ENCODE measurements at places on chromosomes 4 and X.

GRCh38 chr4:6324461-6324998 is 54.9 kb downstream of the WFS1 start:
- DNase-seq: no peak

DNA sequence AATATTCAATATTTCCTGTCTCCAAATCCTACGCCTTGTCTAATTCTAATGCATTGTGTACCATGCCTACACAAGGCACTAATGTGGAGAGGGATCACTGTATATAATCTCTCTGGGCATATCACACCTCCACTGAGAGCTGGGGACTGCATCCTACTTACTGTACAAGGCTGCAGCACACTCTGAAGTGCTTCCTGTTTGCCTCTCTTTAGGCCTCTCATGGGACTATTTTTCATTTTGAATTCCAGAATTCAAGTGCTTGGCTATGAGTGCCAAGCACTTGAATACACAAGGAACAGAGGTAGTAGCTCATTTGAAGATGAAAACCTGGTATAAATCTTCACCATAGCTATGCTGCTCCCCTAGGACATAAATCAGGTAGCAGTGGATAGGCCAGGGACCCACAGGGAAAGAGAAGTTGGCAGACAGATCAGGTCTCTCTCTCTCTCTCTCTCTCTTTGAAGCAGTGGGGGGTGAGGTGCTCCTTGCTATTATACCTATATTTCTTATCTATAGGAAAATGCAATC is 229.7 kb upstream of the MBNL3 start:
- no peak for DNase-seq

- DNase-seq: no peak
These were observed 603.6 kb downstream of the SPRY1 start for GRCh38 chr4:124000233-124000632.

DNA sequence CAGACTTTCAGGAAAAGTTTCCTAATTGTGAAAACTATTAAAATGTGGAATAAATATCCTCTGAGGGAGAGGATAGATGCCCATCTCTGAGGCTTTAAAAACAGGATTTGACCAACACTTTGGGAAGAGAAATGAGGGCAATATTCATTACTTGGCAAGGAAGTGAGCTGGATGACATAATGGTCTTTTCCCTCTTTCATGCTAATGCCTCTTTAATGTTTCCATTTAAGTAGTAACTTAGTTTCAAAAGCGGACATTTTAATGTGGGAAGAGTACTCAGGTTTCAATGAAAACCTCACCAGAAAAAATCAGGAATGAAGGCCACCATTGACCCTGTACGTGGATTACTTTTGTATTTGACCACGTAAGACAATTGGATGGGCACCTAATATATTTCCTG is 503.3 kb downstream of the ANKRD50 start:
- DNase-seq: no peak

DNA sequence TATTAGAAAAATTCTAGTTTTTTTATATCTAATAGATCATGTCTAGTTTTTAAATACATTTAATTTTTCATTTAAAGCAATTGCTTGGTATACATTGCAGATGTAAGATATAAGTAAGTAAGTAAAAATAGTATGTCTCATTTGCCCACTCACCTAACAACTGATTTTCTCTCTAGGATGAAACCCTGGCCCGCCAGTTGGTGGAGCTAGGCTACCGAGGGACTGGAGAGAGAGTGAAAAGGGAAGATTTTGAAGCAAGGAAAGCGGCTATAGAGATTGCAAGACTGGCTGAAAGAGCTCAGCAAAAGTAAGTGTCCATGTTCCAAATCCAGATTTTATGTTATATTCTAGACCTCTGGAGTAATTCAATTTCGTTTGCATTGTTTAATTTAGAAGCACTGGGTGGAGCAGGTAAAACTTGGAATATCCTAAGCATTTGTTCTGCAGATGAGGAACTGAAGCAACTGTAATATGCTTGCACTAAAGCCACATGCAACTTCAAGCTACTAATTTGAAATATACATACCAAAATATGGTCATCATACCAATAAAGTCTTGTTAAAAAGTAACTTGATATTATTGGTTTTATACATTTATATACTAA is 27.1 kb downstream of the CFAP299 start:
- DNase-seq: no peak

GRCh38 chr4:119624356-119624755 is 4.2 kb downstream of the PDE5A start:
- DNase-seq: no peak

DNA sequence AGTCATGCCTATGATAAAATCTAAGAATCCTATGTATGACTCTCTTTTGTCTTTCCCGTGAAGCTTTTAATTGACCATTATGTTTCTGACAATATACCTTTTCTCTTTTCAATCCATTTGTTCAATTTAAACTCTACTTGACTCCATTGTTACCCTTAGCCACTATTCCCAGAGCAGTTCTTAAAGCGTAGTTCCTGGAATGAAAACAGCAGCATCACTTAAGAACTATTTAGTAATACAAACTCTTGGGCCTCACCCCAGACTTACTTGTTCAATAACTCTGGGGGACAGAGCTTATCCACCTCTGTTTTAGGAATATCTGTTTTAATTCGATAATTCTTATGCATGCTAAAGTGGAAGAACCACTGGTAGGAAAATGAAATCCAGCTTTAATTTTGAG is 358.4 kb downstream of the PRR32 start:
- no peak for DNase-seq

DNA sequence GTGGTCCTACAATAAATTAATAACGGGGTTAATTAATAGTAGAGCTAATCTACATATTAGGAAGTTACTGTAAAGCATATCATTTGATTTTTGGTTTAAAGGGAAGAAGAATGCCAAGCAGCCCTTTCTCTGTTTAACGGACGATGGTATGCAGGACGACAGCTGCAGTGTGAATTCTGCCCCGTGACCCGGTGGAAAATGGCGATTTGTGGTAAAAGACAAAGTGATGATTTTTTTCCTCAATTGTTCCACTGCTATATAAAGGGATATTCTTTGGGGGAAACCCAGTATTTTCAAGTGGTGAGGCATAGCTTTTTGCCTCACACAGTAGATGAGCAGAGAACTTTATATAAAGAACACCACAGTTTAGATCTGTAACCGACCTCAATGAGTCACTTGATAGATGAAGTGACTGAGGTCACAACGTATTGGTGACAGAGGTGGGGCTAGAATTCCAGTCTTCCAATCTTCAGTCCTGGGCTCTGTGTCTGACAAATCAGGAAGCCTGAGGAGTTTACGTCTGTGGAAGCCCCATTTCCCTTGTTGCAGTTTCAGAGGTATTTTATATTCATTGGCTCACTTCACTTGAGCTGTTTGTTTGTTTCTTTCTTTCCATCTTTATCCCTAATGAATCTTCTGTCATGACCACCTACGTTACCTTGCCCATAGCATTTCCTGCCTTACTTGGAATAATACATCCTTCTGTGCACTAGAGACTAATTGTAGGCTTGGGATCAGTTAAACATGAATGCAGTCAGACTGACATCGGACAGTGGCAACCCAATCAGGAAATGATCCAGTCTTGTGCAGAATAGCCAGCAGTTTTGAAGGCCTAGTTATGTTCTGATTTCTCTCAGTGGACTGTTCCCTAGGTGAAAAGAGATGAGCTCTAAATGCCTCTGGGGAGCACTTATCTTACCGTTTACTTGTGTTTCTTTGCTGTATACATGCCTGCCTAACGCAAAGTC is 30.1 kb downstream of the ZRSR2 start:
- DNase-seq: no peak

GRCh38 chr4:94307231-94307871 is 35.3 kb downstream of the HPGDS start:
- no peak for DNase-seq

DNA sequence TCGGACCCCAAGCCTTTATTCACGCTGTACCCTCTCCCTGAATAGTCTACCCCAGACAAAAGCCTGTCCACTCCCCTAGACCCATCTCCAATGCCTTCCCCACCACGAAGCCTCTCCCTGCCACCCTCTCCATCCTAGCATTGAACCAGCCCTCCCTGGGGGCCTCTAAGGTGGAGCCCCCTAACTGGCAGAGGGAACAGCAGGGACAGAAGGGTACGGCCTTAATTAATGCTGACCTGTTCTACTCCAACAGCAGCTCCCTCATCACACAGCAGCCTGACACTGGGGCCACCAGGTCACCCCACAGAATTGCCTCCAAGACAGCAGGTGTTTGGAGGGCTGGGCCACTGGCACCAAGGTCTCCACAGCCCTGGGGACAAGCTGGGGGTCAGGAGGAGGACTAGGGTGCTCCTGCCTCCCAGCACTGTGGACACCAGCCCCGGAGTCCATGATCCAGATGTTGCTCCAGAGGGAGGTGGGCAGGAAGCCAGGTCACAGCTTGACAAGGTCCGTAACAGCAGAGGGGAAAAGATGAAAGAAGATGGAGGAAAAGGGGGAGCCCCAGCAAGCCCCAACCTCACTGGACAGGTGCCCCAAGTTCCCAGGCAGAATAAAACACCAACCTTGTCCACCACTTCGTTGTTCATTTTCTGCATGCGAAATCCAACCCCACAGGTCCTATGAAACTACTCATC is 3.7 kb downstream of the CRMP1 start:
- DNase-seq: no peak

- no peak for DNase-seq
These were observed 50.3 kb downstream of the DKK2 start for GRCh38 chr4:106985830-106986229.

DNA sequence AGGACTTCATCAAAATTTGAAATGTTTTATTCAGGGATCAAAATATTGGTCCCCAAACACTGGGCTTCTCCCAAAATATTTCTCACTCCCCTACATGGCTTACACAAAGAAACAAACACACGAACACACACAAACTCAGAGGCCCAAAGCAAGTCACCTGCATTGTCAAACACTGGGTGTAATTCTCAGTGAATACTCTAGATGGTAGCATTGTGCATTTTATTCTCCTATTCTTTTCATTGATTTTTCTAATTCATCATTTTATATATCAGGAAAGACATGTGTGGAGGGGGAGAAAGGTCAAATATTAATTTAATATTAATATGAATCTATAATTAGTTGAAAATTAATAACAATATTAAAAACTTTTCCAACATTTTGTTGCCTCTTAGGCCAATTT is 72.3 kb upstream of the TNMD start:
- no peak for DNase-seq

DNA sequence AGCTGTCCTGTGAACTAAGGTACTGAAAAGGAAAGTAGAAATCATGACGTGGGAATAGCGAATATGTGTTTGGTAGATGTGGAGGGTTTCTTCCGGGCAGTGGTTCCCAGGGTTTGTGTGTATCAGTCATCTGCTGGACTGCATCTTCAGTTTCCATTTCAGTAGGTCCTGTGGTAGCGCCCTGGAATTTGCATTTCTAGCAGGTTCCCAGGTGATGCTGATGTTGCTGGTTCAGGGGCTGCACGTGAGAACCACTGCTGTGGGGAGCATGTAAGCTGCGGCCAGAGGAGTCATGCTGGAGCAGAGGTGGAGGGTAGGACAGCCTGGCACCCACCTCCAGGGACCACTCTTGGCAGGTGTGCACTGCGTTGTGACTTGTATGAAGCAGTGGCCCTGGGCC is 47.1 kb downstream of the ARHGAP10 start:
- DNase-seq: no peak

DNA sequence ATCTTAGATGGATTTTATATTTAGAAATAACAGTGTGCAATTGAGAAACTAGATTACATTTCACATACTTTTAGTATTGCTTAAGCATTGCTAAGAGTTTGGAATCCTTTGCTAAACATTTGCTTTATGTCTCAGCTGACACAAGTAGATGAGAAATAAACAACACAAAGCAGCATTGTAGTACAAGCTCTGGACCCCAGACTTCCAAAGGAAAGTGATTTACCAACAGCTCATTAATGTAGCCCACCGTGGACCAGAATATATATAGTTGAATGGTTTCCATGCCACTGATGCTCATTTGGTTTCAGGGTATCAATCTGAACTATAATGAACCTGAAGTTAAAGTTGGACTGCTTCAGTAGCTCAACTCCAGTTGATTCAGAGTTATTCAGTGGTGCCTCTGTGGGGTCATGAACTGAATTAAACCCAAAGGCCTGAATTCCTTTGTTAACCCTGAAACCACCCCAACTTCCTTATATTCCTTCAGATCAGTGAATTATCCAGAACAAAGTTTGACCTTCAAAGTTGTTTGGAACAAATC is 132.1 kb upstream of the NEIL3 start:
- no peak for DNase-seq

GRCh38 chr4:184648054-184648312 is 1.3 kb downstream of the CASP3 start:
- no peak for DNase-seq

DNA sequence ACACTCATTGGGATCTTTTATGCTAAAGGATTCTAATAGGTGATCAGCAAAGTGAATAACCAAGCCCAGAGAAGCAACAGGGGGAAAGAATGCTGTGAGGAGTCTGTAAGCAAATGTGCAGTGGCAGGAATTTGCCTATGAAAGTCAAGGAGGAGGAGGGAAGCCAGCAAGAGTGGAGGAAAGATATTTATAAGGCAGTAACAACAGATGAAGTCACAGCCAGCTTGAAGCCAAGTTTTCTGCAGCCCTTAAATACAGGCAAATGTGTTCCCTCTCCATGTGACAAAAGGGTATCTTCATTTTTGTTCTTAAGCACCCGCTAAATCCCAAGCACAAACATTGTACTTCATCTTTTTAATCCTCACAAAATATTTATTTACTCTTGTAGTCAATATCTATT is 275.0 kb upstream of the CLNK start:
- no peak for DNase-seq

DNA sequence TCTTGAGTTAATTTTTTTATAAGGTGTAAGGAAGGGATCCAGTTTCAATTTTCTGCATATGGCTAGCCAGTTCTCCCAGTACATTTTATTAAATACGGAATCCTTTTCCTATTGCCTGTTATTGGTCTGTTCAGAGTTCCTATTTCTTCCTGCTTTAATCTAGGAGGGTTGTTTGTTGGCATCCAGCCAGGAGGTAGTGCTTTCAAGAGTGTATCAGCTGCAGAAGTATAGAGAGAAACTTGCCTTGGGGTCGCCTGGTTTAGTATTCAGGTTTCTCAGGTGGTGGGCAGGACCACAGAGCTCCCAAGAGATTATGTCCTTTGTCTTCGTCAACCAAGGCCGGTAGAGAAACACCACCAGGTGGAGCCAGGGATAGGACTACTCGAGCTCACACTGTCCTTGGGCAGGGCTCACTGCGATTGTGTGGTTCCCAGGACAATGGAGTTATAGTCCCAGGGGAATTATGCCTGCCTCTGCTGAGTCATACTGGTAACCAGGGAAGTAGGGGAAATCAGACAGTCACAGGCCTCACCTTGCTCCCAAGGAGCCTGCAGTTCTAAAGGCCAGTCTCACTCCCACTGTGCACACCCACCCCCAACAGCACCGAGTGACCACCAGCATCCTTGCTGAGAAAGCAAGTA is 168.1 kb downstream of the VSIG4 start:
- DNase-seq: no peak

DNA sequence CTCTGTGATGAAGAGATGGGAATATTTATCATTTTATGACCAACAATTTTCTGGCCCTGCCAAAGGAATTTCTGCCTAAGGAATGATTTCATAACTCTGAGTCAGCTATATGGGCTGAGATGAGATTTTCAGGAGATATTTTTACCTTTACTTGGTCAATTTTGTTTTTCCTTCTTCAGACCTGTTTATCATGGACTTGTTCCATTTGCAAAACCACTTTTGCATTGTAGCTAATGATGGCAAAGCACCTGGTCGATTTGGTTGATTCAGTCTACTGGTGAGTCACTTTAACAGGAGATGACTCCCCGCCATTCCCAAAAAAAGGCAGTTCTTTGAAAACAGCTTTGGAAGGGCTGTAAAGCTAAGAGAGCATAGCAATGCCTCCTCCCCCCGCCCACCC is 53.3 kb downstream of the TEX13A start:
- no peak for DNase-seq
